ENCODE measurements at places on chromosomes 6 and 20. TPM values are rescaled to one million over a fixed set of nuclear protein-coding genes. Genes with fewer than 3 reads are reported as not detected.

DNA sequence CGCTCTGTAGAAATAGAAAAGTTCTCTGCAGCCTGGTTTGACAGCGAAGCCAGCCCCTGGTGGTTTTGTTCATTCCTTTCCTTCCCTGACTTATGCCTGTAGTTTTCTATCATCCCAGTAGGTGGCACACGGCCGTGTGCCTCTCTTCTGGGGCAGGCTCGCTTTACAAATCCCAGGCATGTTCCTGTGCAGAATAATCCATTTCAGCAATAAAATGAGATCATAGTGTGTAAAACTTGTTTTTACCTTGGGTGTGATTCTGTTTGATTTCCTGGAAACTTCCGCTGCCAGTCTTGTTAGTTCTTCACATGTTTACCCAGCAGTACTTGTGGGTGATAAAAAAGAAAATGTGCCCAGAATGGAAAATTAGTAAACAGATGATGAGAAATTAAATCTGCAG lies 7.4 kb upstream of the INSM1 start:
- DNase-seq = peak; percentile 62

GTSF1L gene
- total RNA-seq = not detected

DNA sequence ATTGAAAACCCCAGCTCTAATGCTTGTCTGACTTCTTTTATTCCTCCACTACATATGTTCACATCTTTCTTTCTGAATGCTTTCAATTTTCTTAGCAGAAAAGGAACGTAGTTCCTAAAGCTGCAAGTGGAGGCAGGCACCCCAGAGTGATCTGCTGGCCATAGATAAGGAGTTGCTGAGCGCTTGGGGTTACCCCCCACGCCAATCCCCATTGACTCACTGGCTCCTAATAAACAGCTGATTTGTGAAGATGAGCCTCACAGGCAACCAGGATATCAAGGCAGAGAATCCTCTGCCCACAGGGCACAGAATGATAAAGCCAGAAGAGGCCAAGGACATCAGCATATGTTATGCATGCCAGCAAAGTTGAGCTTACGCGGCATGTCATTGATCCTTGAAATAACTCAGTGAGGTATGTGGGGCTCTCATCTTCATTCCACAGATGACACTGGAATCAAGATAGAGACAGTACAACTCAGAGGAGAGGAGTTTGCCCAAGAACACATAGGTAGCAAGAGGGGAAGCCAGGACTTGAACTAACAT lies 129.1 kb upstream of the PTPRT start:
- no peak for DNase-seq

TGM6 gene
- total RNA-seq = not detected

OR12D2 gene
- not detected for total RNA-seq

GRCh38 chr6:11330413-11330760 lies 97.9 kb upstream of the NEDD9 start:
- DNase-seq = no peak

DNA sequence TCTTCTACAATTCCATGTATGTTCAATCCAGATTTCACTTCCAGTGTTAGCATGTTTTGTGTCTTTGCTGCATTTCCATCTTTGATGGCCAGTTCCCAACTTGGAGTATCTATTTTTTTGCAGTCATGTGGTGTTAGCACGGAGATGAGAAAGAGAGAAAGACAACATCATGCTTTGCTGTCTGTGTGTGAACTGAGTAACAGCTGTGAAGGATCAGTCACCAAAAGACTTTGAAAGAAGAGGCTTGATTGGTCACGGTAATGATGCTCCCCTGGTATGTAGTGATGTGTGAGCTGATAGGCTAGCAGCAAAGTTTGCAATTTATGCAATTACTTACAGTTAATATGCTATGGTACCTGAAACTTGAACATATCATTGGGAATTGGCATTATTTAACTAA lies 731.3 kb upstream of the NRSN1 start:
- DNase-seq = no peak

- no peak for DNase-seq
These were observed 15.4 kb downstream of the SPINT3 start for GRCh38 chr20:45500022-45500421.

- DNase-seq = peak; percentile 6
These were observed 306.4 kb downstream of the COL12A1 start for GRCh38 chr6:74899416-74899815.

DNA sequence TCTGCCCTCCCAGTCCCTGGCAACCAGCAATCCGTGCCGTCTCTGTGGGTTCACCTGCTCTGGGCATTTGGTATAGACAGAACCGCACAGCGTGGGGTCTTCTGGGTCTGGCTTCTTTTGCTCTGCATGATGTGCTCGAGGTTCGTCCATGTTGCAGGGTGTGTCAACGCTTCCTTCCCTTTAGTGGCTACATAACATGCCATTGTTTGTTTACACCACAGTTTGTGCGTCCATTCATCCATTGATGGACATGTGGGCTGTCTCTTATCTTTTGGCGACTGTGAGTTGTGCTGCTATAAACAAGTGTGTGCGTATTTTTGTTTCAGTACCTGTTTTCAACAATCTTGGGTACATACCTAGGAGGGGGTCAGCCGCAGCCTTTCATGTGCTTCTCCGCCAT lies 149.5 kb upstream of the RPS6KA2 start:
- peak; percentile 1 for DNase-seq

TGM3 gene
- not detected for total RNA-seq

LY86 gene
- total RNA-seq = not detected

CTCFL gene
- 0.21 TPM for total RNA-seq

PPT2 gene
- total RNA-seq = 44.4 TPM

- DNase-seq = no peak
These were observed 50.6 kb upstream of the FBXO30 start for GRCh38 chr6:145865175-145865574.

DNA sequence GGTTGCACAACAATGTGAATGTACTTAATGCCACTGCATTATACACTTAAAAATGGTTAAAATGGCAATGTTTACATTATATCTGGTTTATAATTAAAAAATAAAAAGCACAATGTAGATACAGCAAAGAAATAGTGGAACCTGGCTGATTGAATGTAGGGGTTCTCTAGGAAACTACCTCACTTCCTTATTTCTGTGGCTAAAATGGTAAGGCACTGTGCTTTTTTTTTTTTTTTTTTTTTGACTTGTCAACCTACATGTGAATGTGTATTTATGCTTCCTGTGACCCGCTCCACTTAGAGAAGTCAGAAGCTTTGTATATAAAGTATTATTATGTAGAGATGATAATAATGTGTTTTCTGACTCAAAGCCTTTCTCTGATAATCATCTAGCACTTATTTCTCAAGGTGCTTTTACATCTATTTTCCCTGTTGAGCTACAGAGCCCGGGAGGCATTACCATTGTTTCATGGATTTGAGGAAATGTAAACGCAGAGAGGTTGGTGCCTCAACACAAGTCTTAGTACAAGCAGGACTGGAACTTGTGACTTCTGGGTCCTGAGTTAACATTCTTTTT lies 55.0 kb downstream of the SOX4 start:
- no peak for DNase-seq

DNA sequence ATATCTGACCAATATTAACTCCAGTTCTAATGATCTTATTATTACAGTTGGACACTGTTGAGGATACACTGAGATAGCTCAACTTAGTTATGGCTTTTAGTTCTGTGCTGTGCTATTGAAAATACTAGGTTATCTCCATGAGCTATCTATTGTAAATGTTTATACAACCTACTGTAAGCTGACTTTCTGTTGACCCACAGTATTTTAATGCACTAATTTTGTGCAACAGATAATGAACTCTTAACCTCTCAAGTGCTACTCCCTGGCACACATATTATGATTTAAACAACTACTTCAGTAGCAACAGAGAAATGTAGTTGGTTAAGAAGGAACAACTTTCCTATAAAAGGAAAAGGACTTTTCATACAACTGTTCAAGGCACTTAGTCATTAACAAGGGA lies 5.2 kb upstream of the MMS22L start:
- no peak for DNase-seq

GRCh38 chr20:64041040-64041780 lies 5.2 kb downstream of the C20orf204 start:
- no peak for DNase-seq

DNA sequence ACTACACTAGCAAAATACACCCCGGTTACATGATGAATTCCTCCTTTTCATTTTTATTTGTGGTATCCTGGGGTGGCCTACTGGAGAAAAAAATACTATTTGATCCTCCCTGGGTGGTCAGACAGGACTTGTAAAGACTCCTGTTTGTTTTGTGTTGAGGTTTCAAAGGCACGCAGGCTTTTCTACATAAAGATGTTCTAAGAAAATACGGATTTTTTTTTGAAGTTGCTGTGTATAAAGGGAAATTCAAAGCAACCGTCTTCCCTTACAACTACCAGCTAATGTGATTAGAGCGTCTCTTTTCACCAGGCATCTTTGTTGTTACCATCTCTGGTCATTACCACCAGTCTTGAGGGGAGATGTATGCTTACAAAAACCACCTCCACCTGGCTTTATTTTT lies 187.1 kb downstream of the SOX4 start:
- DNase-seq = no peak

DNA sequence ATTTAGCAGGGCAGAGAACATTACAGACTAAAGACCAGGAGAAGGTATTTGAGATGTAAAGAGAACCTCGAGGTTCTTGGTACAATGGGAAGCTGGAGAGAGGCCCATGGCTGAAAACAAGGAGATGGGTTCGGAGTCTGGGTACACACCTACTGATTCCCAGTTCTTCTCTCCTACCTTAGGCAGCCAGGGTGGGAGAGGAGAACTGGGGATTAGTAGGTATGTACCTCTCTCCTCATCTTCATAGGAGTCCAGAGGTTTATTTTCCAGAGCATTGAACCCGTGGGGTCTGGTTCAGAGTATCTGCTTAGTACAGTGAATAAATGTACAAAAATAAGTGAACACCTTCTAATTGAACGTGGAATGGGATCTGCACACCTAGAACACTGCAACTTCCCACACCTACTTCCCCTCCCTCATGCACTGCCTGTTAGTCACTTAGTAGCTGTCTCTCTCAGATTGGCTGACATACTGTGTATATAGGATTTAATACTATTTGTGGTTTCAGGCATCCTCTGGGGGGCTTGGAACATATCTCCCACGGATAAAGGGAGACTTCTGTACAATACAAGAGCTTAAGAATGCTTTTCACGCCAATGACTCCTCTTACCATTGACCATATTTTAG lies 23.5 kb upstream of the NUP153 start:
- no peak for DNase-seq

DNA sequence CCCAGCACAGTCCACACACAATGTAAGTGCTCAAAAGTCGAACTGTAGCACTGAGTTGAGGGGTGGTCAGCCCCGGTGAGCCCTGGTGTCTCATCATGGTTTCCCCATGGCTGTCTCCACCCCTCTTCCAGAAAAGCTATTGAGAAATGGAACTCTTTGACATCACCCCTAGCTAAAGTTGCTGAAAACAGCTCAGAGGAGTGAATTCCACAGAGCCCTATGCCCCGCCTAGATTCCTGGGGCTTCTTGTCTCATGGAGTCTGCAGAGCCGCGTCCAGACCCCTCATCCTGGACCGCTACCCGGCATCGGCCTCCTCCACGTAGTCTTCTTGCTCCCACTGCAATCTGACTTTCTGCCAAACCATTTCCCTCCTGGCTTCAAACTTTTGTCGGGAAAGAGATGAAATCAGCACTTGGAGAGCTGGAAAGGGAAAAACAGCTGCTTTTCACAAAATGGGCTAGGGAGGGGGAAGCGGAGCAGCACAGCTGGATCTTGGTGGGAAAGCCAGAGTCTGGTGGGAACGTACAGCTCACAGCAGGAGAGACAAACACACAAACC lies 132.2 kb downstream of the SNX5 start:
- DNase-seq = no peak

GRCh38 chr6:137049095-137049494 lies 4.3 kb upstream of the IL20RA start:
- DNase-seq = no peak

GRCh38 chr6:24949020-24949569 lies 13.3 kb upstream of the RIPOR2 start:
- DNase-seq = no peak
